GM12892 (cell line): ENCODE measurements at places on chromosomes 3 and 15.

GRCh38 chr3:160001850-160002623 is 13.4 kb downstream of the IL12A start:
- DNase-seq = no peak

- DNase-seq = no peak
Observed at GRCh38 chr3:118480101-118480860, 554.4 kb downstream of the IGSF11 start.

GRCh38 chr3:144942838-144943197 is 971.2 kb downstream of the DIPK2A start:
- no peak for DNase-seq

GRCh38 chr3:141367038-141367730 is 1.1 kb upstream of the ZBTB38 start:
- DNase-seq = no peak

GRCh38 chr3:71657831-71658530 is 67.2 kb downstream of the EIF4E3 start:
- DNase-seq = no peak

DNA sequence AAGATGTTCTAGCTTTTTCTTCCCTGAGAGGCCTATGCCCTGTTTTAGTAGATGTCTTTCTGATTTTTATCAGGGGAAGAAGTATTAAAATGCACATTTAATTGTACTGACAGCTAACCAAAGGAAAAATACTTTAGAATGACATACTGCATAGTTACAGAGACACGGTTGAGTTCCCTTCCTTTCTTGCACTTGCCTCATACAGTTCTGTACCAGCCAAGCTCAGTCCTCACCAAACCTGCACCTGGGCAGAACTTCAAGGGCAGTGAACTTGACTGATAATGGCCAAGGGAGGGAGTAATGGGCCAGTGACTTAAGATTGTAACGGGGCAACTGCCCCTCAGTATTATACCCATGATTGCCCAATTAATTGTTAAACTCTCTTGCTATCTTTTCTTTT is 34.1 kb upstream of the RASGRP1 start:
- no peak for DNase-seq

DNA sequence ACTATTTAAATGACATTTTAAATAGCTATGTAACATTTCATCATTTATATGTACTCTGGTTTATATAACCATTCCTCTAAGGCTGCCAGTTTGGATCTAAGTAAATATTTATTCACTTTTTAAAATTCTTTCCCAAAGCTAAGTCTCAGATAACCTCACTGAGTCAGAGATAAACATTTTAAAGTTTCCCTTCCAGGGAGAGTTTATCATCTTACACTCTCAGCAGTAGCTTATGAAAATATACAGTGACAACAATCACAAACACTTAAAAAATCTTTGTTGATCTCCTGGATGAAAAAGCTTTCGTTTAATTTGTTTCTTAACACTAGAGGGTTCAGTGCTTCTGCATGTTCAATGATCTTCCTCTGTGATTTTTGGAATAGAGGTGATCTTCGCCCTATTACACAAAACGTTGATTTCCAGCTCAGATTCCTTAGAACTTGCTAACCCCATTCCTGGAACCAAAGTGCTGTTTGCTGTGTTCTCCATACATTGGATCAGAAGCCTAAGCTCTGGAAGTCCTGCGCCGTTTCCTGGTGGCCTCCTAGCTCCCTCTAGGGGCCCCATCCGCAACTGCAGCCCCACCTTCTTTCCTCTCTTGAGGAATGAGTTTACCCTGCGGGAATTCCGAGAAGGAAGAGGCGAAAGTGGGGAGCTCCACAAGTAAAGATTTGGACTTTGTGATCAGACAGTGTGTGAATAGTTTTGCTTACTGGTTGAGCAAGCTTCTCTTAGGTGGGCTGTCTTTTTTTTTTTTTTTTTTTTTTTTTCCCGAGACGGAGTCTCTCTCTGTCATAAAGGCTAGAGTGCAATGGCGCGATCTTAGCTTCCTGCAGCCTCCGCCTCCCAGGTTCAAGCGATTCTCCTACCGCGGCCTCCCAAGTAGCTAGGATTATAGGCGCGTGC is 29.3 kb upstream of the SACM1L start:
- DNase-seq = no peak

- DNase-seq = no peak
Observed at GRCh38 chr15:70793694-70794093, 30.3 kb upstream of the UACA start.

- DNase-seq = no peak
Observed at GRCh38 chr15:95464509-95464908, 866.0 kb upstream of the NR2F2 start.
